ENCODE measurements at places on chromosomes 3 and 15.

- no peak for DNase-seq
Observed at GRCh38 chr15:81031203-81031602, 30.5 kb downstream of the TLNRD1 start.

- no peak for DNase-seq
Observed at GRCh38 chr3:8678751-8679150, 34.2 kb upstream of the SSUH2 start.

- no peak for DNase-seq
Observed at GRCh38 chr3:113662824-113663223, 33.6 kb downstream of the USF3 start.

DNA sequence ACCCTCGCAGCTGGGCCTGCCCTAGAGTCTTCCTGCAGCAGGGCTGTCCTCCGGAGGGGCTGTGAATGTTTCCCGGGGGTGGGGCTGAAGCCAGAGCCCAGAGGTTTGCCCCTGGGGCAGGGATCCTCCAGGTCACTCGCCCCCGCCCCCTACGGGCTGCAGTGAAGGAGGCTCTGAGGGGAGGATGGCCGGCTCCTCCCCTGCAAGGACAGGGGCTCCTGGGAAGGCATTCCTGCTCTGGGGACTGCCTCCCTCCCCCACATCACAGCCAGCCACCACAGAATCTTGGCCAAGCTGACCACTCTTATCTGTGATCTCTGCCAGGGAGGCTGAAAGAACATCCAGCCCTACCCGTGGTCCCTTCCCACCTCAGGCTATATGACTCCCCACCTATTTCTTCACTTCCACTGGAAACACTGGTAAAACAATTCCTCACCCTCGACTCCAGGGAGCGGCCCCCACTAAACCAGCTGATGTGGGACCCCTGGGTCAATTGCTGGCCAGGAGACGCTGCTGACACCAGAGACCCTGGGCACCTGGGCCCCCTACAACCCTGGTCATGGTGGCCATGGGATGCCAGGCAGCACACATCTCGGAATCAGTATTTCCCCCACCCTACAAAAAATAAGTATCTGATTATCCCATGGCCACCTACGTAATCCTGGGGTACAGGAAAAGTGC lies 66.0 kb downstream of the HMCES start:
- no peak for DNase-seq

- no peak for DNase-seq
Observed at GRCh38 chr3:13654330-13655060, 105.6 kb downstream of the FBLN2 start.
